GM23338 (cell line): ENCODE measurements at places on chromosomes 11 and 22. TPM values are rescaled to one million over a fixed set of nuclear protein-coding genes. Genes with fewer than 3 reads are reported as not detected.

Gene DENND6B
- total RNA-seq: 1.3 TPM in 2 replicates

Gene NUDT8
- total RNA-seq: 5.0 and 6.6 TPM in 2 replicates

Gene RIMBP3C
- total RNA-seq: 1.1 and 1.6 TPM in 2 replicates

Gene EXPH5
- total RNA-seq: 8.4 and 12.6 TPM in 2 replicates

Gene SLC22A9
- total RNA-seq: not detected in 2 replicates

Gene SCN2B
- total RNA-seq: 0.03 and 0.04 TPM in 2 replicates

Gene KREMEN1
- total RNA-seq: 3.4 and 3.8 TPM in 2 replicates

Gene OR8D1
- total RNA-seq: not detected in 2 replicates

Gene BTG4
- total RNA-seq: 0.31 TPM in 1 of 2 replicates, not detected in the other

Gene CXCR5
- total RNA-seq: not detected in 2 replicates

Gene KCNQ1OT1
- total RNA-seq: 2.8 and 4.2 TPM in 2 replicates

Gene TBX1
- 0.23 and 0.66 TPM in 2 replicates for total RNA-seq

Gene PRG2
- not detected in 2 replicates for total RNA-seq

Gene DTX4
- total RNA-seq: 13.8 and 14.7 TPM in 2 replicates

Gene CCS
- total RNA-seq: 36.1 and 39.1 TPM in 2 replicates

Gene TMPRSS6
- not detected in 2 replicates for total RNA-seq

Gene POU2AF3
- 2.7 and 5.2 TPM in 2 replicates for total RNA-seq

Gene MEI1
- total RNA-seq: 0.27 and 0.28 TPM in 2 replicates

Gene SLC36A4
- total RNA-seq: 24.7 and 34.6 TPM in 2 replicates

Gene PTDSS2
- 46.6 and 145 TPM in 2 replicates for total RNA-seq

Gene RTN4RL2
- 15.9 and 16.1 TPM in 2 replicates for total RNA-seq

Gene MUC2
- total RNA-seq: not detected in 2 replicates

Gene OR10A2
- total RNA-seq: not detected in 2 replicates

Gene ARCN1
- total RNA-seq: 106 and 109 TPM in 2 replicates

Gene SNU13
- 163 and 193 TPM in 2 replicates for total RNA-seq

Gene NPAS4
- total RNA-seq: 0.35 and 0.97 TPM in 2 replicates

Gene PKNOX2
- 0.43 and 0.83 TPM in 2 replicates for total RNA-seq

Gene SYT13
- total RNA-seq: 16.3 and 17.1 TPM in 2 replicates
